ENCODE measurements at places on chromosomes 4 and X.

DNA sequence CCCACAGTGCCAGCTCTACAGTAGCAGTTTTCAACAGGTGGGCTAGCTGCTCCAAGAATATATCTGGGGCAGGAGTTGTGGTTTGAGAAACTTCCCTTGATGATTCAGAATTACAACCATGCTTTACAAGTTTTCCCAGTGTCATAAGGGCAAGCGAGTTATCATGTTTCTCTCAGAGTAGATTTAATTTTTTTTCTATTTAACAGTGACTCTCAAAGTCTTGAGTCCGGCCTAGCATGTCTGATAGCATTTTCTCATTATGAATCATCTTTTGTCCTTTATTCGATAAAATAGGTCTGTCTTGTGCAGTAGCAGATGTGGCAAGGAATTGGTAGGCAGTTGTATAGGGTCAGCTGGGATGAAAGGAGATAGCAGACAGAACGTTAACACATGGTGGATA is 62.2 kb upstream of the SPANXD start:
- no peak for DNase-seq

DNA sequence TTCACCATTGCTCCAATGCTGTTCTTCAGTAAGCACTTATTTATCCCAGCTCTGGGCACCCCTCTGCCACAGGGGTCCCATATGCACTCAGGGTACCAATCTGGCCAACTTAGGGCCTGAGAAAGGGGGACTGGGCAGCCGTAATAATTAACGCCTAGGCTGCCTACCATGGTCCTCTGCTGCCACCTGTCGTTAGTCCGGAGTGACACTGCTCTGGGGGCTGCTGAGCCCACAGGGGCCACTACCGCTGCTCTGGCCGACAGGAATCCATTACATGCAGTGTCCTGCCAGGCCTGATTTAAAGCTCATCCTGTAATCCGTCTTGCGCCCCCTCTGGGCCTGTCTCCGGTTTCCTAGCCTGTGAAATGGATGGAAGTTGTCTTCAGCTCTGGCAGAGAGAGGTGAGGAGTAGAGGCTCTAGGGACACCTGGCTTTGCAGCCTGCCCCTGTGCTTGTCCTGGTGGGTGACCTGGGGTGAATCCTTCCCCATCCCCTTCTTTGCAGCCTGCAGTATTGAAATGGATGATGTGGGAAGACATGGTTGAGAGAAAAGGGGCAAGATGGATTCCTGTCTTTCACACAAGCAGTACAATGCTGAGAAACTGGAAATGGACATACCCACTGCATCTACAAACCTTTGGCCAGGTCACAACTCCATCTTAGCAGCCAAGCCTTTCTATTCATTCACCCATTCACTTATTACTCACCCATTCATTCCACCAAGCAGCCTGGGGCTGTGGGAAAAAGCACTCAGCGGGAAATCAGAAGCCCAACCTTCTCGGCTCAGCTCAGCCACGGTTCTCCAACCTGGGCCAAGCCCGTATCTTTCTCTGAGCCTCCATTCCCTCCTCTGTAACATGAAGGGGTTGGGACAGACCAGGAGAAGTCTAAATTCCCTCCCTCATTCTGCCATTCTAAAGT is 116.3 kb upstream of the NALF2 start:
- no peak for DNase-seq

DNA sequence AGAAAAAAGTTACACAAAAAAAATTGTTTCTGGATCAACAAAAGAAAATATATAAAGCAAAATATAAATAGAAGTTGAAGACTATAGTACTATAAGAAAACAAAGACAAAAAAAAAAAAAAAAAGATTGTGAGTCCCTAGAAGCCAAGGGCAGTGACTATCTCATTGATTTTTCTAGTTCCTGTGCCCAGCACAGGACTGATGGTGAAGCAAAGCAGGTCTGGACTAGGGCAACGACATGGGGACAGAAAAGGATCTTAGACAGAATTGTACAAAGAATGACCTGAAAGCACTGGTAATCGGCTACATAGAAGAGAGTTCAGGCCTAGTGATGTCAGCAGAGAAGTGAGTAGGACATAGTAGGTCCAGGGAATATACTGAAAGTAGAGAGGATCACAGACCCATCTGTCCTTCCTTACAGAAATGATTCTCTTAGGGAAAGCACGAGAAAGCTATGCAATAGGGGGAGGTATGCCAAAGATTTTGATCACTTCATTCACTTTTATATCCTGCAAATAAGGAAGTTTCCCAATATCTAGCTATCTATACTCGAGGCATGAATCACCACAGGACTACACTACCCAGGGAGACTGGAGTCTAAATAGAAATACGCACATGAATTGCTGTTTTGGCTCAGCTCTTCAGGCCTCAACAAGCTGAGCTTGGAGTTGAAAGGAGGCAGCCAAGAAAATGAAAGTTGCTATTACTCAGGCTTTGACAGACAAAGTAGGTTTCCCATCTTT is 230.9 kb upstream of the GPC4 start:
- no peak for DNase-seq

DNA sequence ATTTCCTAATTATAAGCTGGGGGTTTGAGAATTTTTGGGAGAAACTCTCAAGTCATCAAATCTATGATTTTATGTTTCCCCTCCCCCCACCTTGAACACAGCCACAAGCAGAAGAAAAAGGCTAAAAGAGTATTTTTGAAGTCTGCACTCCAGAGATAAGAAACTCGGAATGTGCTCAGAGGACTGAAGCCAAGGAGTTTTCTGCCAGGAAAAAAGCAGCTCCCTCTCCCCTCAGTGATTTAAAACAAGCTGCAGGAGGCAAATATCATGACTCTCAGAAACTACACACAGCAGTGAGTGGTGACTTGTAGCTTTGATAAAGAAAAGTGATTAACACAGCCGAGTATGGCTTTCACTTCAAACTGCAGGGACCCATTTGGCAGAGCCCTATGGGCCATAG is 800.2 kb upstream of the FTHL17 start:
- DNase-seq, result no peak

- DNase-seq, result no peak
Measured at GRCh38 chr4:72378901-72379300, 190.1 kb downstream of the ADAMTS3 start.

DNA sequence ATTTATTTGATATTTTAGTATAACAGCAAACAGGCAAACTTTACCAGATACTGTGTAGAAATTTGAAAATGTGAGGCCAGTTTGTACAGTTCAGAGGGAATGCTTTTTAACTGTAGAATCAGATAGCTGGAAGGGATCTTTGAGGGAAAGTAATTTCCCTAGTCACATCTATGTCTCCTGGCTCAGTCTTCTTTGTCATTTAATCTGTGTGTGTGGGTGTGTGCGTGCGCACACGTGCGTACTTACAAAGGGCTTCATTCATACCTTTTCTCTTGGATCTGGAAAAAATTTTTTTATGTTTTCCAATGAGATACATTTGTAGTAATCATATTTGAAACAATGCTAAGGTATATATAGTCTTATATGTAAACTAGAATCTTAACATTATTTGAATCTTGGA is 44.6 kb downstream of the IL13RA1 start:
- no peak for DNase-seq

DNA sequence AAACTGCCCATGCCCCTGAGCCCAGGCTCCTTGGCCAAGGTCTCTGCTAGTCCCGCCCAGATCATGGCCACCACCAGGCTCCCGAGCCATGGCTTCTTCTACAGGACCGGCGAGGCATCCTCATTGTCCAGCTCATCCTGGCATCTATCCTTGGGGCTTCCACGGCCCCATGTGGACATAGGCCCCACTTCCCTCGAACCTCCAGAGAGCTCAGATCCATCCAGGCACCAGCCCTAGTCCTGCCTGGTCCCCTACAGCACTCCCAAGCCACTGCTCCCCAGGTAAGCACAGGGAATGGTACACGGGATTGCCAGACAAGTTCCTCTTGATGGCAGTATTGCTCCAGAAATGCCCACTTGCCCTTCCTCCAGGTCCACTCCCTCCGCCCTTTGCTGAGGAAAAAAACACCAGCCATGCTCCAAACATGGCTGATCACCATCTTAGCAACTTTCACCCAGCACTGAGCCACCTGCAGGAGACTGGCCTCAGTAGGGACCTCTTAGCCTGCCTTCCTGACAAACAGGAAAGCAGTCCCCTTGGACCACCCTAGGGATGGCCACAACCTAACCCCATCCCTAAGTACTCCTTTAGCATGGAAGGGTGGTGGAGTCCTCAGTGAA is 272.1 kb upstream of the AGTR2 start:
- no peak for DNase-seq

Measured in esophagus squamous epithelium (tissue), 5 donors.